Mesenteric fat pad (tissue), 1 donor: ENCODE measurements at places on chromosomes 16 and 17. TPM values are rescaled to one million over a fixed set of nuclear protein-coding genes. Genes with fewer than 3 reads are reported as not detected.

- no peak for DNase-seq
Observed at GRCh38 chr17:81161536-81161935, 3.8 kb upstream of the PVALEF start.

GRCh38 chr17:43909537-43910231 lies 2.3 kb upstream of the MPP2 start:
- no peak for DNase-seq

Gene TEKT5
- not detected for total RNA-seq

DNA sequence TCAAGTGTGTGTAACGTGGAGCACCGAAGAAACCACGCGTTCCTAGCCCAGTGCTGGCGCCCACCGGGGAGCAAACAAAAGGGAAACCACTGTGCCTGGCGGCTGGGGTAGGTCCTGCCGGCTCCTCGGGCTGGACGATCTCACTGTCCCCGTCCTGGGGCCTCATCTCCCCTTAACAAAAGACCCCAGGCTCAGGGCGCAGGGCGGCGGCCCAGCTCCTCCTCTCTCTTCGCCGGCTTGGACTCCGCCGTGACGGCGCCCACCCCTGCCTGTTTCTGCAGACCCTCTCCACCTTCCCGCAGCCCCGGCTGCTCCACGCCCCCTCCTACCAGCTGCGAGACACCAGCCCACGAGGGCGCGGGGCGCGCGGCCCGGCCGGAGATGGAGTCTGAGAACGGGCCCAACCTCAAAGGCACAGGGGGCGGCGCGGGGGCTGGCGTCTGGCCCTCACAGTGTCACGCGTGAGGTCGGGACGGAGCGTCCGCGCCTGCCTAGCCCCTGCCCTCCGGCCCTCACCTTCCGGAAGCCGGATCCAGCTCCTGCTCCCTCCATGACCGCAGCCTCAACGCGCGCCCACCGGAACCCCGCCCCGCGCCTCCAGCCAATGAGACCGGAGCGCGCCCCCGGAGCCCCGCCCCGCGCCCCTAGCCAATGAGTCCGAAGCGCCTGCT lies at the start of gene CENPX:
CENPX (minus strand) TSS at position 569 of the 671 bp plus-strand sequence; CDS start at position 552, 17 bp downstream.
- DNase-seq: no peak

Gene ZNF423
- 13.5 TPM for total RNA-seq

Gene CRHR1
- total RNA-seq: not detected
